Uterine smooth muscle cell (primary cell): ENCODE measurements at places on chromosomes 6 and 20. TPM values are rescaled to one million over a fixed set of nuclear protein-coding genes. Genes with fewer than 3 reads are reported as not detected.

The C4A gene
- 2.3 and 13.4 TPM in 2 replicates for total RNA-seq

The MROH8 gene
- 1.1 and 1.4 TPM in 2 replicates for total RNA-seq

The NOX3 gene
- not detected in 2 replicates for total RNA-seq

The LY6G6D gene
- not detected in 2 replicates for total RNA-seq

The CST4 gene
- 0.22 and 0.75 TPM in 2 replicates for total RNA-seq

The SMPDL3A gene
- total RNA-seq: 11.7 and 38.1 TPM in 2 replicates

The LIME1 gene
- total RNA-seq: 5.2 and 7.0 TPM in 2 replicates

The FAM110A gene
- total RNA-seq: 4.9 and 6.4 TPM in 2 replicates

The MRPS18B gene
- total RNA-seq: 55.4 and 87.9 TPM in 2 replicates

The TBXT gene
- not detected in 2 replicates for total RNA-seq

The NXT1 gene
- total RNA-seq: 25.6 and 39.4 TPM in 2 replicates

The AMD1 gene
- 81.2 and 108 TPM in 2 replicates for total RNA-seq

The HEY2 gene
- total RNA-seq: not detected in 2 replicates

The RAET1L gene
- not detected in 2 replicates for total RNA-seq

The TRIM10 gene
- 0.12 TPM in 1 of 2 replicates, not detected in the other for total RNA-seq

The CCN2 gene
- total RNA-seq: 18.2 and 51.6 TPM in 2 replicates

The IL17A gene
- total RNA-seq: not detected in 2 replicates
